ENCODE measurements at places on chromosomes 1 and 21. TPM values are rescaled to one million over a fixed set of nuclear protein-coding genes. Genes with fewer than 3 reads are reported as not detected.

Gene USH2A
- polyA plus RNA-seq: 0.07 TPM

Gene HSPB7
- 3.6 TPM for polyA plus RNA-seq

Gene HCN3
- 11.8 TPM for polyA plus RNA-seq

Gene HES4
- 17.3 TPM for polyA plus RNA-seq

Gene LENEP
- 1.6 TPM for polyA plus RNA-seq

Gene OVAAL
- not detected for polyA plus RNA-seq

Gene AMY2A
- polyA plus RNA-seq: 0.30 TPM

Gene GJA4
- polyA plus RNA-seq: 18.6 TPM

Gene TTC39A
- 6.4 TPM for polyA plus RNA-seq

Gene CD247
- 0.50 TPM for polyA plus RNA-seq

Gene FMOD
- 40.0 TPM for polyA plus RNA-seq

Gene OPRD1
- polyA plus RNA-seq: 0.56 TPM

Gene VCAM1
- polyA plus RNA-seq: 42.0 TPM

Gene MAP10
- 6.4 TPM for polyA plus RNA-seq

Gene CRYAA
- 0.50 TPM for polyA plus RNA-seq

Gene RORC
- polyA plus RNA-seq: 0.75 TPM

Gene XPR1
- polyA plus RNA-seq: 40.1 TPM

Gene COL11A1
- 6.1 TPM for polyA plus RNA-seq

Gene FH
- polyA plus RNA-seq: 107 TPM

Gene TNFRSF18
- 0.43 TPM for polyA plus RNA-seq

Measured in renal cortex interstitium (tissue), 15 donors.